ENCODE measurements at places on chromosomes 12 and 14.
A peak's percentile ranks its signal among the peaks of the same experiment; 100 is the strongest.

GRCh38 chr12:111430433-111431353 lies 25.0 kb downstream of the SH2B3 start:
- no peak for DNase-seq

- DNase-seq: no peak
Observed at GRCh38 chr12:18899678-18900317, 161.9 kb downstream of the CAPZA3 start.

DNA sequence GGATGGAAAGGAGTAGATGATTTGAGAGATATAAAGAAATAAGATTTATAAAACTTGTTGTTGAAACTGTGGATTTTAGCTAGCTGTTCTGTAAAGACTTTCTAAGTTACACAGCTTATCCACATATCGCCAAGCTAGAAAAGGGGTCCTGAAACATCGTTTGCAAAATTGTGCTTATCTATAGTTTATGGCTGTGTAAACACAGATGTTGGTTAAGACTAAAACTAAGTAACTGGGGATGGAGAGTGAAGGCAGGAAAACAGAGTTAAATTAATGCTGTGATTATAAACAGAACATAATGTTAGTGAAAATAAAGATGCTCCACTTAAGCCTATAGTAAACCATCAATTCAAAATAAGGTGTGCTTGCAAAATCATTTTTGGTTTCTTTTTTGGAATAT lies 311.3 kb upstream of the DDHD1 start:
- no peak for DNase-seq

- no peak for DNase-seq
Observed at GRCh38 chr12:54160089-54160488, 28.7 kb downstream of the SMUG1 start.

DNA sequence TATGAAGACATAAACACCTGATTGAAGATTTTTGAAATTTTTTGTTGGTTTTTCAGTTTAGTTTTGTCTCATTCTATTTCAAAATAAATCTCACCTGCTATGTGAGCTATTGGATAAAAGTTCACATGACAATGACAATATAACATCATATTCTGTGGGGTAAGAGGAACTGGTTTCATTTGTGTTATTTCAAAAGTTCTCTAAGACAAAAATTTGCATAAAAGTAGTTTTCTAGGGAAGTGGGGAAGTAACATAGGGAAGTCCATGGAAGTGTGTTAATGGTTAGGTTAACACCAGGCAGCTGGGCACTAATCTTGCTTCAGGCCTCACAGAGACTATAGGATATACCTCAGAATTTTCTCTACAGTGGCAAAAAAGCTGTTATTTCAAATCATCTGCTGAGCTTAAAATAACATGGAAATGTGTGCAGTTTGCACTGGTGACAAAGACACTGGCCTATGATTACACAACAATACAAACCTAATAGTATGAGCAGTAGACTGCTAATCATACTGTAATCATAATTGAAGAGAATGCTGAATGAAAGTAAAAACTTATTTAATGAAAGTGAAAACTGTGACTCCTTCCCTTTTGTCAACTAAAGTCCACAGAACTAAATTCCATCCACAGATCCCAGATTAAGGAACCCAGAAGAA lies 710.6 kb upstream of the TMEM132C start:
- DNase-seq: no peak

- DNase-seq: peak; percentile 54
Observed at GRCh38 chr12:107610021-107610859, 75.4 kb upstream of the PWP1 start.

GRCh38 chr14:92383805-92384204 lies 60.8 kb downstream of the SLC24A4 start:
- no peak for DNase-seq

DNA sequence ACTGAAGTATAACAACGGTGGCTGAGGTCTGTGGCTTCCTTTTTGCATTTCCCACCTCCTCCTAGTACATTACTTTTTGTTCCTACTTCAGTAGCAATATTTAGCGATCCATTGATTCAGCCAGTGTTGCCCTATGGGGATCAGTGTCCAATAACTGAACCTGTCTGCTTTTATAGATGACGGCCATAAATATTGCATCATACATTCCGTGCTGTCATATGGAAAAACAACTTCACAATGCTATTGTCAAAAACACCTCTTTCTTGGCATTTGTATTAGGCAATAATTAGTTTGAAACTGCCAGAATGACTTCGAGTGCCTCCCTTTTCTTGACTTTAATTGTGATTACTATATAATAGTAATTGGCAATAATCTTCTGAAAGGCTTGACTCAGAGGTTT lies 149.5 kb downstream of the PRIMA1 start:
- no peak for DNase-seq

GRCh38 chr14:68736471-68736871 lies 56.4 kb downstream of the ZFP36L1 start:
- DNase-seq: no peak

- DNase-seq: no peak
Observed at GRCh38 chr12:49633703-49634345, 10.5 kb downstream of the PRPF40B start.

DNA sequence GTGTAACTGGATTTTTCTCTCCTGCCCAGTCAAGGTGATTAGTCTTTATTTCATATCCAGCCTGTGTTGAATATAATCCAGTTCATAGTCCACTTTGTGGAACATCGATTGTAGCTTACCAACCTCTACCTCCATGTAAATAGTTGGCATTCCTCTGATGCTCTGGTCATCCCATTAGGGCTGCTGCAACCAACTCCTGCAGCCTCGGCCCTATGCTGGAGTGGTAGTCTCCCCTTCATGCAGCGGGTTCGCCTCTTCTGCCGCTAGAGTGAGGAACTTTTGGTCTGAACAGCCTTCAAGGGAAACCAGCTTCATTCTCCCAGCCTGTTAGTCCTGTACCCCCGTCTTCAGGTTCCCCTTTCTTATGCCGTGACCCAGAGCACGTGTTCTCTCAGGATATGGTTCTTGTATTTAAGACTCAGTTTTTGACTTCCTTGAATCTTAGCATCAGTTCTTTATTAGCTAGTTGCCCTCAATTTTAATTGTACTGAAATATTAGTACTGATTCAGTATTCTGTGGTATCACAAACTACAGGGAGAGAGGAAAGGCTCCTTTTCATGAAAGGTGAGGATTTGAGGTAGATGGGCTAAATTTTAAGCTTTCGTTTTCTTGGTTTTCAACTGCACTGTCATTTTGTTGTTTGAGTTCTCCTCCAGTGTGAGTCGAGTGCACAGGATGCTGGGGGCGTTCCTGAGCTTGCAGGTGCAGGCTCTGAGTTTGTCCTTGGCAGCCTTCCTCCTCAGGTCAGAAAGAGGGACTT lies 33.2 kb downstream of the ZNF664 start:
- DNase-seq: no peak

DNA sequence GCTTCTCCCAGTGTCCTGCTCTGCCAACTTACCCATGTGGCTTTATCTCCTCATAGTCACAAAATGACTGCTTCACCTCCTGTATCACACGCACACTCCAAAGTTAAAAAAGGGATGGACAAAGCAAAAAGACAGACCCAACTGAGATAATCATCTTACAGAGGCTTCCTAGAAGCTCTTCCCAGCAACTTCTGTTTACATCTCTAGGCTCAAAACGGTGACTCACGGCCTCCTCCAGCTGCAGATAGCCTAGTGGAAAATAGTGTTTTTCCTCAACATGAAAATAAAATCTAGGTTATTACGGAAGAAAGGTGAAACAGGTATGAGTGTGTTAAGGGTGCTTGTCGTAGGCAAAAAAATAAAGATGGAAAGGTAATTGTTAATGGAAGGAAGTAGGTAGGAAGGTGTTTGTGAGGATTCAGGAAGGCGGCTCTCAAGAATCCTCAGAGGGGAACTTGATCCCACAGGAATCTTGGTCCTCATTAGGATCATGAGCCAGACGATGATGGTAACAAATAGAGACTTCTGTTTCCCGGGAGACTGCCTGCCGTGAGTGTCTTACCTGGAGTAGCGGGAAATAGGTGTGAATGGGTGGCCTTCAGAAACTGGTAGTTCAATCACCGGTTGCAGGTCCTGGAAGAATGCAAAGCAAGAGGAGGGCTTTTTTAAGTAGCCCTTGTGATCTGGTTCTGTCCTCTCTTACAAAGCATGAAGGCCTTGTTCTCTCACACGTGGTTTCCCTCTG lies 487.5 kb upstream of the TMEM132C start:
- peak; percentile 16 for DNase-seq

DNA sequence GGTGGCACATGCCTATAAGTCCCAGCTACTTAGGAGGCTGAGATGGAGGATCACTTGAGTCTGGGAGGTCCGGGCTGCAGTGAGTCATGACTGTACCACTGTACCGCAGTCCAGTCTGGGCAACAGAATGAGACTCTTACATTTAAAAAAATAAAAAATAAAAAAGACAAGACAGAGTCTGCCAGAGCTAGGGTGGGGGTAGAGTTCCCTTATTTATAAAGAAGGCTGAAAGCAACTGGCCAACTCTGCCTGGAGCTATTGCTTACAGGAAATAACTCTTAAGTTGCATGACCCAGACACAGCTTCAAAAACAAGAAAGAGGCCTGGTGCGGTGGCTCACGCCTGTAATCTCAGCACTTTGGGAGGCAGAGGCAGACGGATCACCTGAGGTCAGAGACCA lies 31.5 kb downstream of the NUMB start:
- DNase-seq: no peak

- no peak for DNase-seq
Observed at GRCh38 chr12:3510597-3510996, 19.6 kb downstream of the PRMT8 start.

GRCh38 chr14:100825713-100826331 lies at the start of gene MEG3:
Gene MEG3 (plus strand): TSS chr14:100826118.
- peak; percentile 58 for DNase-seq

DNA sequence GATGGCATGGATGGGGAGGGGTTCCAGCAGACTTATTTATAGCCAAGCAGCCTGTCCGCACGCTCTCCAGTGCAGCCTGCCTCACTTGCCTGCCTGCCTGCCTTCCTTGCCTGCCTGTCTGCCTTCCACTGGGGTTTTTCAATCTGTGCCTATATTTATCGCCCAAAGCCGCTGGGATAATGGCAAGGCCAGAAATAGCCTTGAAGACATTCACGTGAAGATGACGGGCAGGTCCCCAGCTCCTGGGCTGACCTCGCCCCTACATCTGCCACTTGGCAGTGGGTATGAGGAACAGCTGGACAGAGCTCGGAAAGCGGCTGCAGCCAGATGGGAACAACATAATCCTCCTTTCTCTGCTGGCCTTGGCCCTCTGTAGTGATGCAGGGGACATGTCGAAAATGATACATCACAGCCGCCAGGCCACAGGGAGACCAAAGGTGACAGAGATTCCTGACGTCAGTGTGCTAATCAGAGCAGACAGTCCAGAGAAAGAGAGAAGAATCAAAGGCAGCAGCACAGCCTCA lies 53.3 kb downstream of the PITPNM2 start:
- DNase-seq: peak; percentile 85

DNA sequence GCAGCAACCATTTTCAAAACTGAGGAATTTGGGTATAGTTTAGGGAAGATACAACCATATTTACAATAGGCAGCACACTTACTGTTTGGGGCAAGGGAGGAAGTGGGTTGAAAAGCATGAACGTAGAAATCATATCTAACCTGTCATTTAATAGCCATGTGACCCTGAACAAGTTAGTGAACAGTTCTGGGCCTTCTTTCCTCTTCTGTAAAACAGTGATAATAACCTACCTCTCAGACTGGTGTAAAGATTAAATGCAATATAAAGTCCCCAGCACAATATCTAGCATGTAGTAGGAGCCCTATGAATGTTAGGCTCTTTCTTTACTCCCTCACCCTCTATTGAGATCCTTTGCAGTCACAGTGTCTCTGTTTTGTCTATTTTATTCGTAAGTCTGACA lies 33.5 kb downstream of the A2ML1 start:
- no peak for DNase-seq

- DNase-seq: peak; percentile 25
Observed at GRCh38 chr14:89027097-89027740, 202.8 kb downstream of the TTC8 start.

GRCh38 chr12:68572661-68573060 lies 38.0 kb upstream of the RAP1B start:
- DNase-seq: no peak

DNA sequence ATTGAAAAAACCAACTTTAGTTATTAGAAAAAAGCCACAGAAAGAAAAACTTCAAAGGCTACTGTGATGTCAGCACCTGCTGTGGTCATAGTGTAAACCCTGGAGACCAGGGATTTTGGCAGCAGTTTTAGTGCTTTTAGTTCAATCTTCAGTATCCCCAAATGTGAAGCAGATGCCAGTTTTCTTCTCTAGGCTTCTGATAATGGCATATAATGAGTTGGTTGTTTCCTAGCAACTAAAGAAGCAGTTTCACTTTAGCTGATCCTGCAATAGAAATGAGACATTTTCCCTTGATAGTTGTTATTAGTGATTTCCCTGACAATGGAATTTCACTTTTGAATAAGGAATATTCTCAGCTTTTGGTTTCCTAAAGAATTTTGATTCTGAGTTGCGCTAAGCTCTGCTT lies 131.2 kb downstream of the NUBPL start:
- DNase-seq: peak; percentile 76

- no peak for DNase-seq
Observed at GRCh38 chr12:42190376-42190775, 45.7 kb upstream of the GXYLT1 start.

- DNase-seq: no peak
Observed at GRCh38 chr14:36256126-36256801, 64.2 kb downstream of the MBIP start.

GRCh38 chr12:64840949-64841717 lies 16.7 kb downstream of the TBC1D30 start:
- no peak for DNase-seq

- DNase-seq: no peak
Observed at GRCh38 chr12:30643366-30643765, 52.3 kb downstream of the IPO8 start.

- no peak for DNase-seq
Observed at GRCh38 chr12:2539938-2540337, 254.8 kb upstream of the FKBP4 start.

- no peak for DNase-seq
Observed at GRCh38 chr12:113826805-113827538, 139.2 kb downstream of the RBM19 start.

Measured in NCI-H2171 treated with DMSO at 0.1 percent for 48 hours (cell line).